Activated T-cell treated with anti-CD3 and anti-CD28 coated beads for 1 hour (primary cell): ENCODE measurements at places on chromosomes 12 and 14.

GRCh38 chr12:70721656-70722357 is 84.6 kb upstream of the PTPRB start:
- DNase-seq: no peak

DNA sequence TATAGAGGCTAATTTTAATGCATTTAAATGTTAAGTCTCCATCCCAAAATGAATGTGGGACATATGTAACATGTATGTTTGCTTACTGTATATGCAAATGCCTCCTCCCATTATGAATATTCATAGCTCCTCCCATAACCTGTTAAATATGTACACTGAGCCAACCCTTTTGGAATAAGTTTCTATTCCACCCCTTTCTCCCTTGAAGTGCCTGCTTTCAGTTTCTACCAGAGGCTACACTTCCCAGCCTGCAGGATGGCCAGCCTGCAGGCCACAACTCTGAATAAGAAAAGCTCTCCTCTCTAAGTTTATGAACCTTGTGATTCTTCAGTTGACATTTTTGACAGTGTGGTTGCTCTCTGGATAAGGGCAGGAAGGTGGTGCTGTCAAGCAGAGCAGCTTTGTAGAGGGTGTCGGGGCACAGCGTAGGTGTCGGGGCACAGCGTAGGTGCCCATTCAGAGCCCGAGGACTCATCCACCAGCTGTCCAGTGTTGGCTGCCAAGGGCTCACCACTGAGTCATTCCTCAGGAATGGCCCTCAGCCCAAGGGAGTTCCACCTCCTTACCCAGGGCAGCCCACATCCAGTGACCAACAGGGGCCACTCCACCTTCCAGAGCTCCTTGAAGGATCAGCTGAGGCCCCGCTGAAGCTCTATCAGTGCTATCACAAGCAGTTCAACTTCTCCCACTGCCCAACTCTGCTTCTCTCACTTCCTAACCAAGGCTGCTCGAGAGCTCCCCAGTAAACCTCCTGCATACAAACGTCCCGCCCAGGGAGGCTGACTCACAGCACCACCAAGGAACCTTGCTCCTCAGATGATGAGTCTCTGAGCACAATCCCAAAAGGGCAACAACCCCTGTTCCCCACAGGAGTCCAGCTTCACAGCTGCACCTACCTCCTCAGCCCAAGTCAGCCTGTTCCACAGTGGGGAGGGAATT is 31.4 kb downstream of the VWF start:
- no peak for DNase-seq

DNA sequence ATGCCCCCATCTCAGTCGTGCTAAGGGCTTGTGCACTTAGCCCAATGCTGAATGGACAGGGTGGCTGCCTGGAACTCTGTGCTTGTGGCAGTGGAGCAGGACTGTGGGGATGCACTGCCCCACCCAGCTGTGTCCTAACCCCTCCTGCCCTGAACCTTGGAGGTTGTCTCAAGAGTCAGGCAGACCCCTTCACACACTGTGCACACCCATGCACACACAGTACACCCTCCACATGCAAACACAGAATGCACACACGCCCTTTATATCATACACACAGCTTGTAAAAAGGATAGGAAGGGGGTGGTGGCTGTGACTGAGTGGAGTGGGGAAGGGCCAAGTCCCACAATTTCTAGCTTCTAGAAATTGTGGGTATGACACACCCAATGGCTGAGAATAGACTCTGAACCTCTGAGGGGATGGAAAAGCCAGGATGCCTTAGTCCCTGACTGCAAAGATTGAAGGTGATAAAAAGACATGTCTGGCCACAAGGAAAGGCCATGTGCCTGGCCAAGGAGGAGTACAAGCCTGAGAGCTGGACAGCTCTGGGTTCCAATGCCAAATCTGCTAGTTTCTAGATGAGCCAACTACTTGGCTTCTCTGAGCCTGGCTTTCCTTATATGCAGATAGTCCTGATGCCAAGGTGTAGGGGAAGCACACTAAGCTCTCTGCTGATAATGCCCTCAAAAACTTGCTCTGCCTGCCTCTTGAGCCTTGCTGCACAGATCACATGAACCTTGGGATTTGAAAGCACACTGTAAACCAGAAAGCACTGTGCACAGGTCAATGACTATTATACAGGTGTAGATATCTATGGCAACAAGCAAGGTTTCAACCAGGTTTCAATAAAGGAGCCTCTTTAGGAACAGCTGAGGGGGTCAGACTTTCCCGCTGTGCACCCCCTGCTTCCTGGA is 8.4 kb downstream of the KRT8 start:
- DNase-seq: no peak

- no peak for DNase-seq
These were observed 25.4 kb upstream of the COL2A1 start for GRCh38 chr12:48029491-48030172.

DNA sequence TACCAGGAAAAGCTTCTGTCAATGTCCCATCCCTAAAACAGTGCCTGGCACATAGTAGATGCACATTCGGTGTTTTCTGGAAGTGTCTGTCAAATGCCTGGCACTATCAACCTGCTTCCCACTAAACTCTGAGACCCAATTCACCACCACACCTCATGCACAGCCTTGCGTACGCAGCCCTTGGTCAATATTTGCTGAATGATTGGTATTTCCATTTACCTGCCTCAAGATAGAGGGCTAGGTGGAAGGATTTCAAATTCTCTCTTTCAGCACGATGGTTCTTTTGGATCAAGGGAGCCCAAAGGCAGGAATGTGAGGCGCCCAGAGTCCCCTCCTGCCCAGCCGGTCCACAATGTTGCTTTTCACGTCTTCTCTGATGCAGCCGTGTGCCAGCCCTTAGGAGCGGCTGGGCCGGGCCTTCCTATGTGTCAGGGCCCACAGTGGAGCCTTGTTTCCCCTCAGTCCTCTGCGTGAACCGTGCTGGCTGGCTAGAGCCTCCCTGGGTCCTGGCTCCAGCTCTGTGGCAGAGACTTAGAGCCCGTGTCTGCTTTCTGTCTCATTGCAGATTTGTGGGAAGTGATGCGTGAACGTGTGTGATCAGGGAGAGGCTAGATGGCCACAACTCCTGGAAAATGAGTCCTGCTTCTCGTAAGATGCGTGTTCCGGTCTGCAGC is 99.9 kb upstream of the RFLNA start:
- DNase-seq: no peak

- DNase-seq: no peak
These were observed at the start of gene TNFRSF1A for GRCh38 chr12:6341417-6342139. TSS of gene TNFRSF1A (minus strand) at chr12:6342076. CDS start at chr12:6341814, 262 bp downstream.

GRCh38 chr14:74437496-74438053 is 11.6 kb upstream of the SYNDIG1L start:
- no peak for DNase-seq

GRCh38 chr14:50839048-50839447 is 8.1 kb upstream of the NIN start:
- DNase-seq: no peak

GRCh38 chr12:12171991-12172511 is 94.8 kb downstream of the LRP6 start:
- no peak for DNase-seq

DNA sequence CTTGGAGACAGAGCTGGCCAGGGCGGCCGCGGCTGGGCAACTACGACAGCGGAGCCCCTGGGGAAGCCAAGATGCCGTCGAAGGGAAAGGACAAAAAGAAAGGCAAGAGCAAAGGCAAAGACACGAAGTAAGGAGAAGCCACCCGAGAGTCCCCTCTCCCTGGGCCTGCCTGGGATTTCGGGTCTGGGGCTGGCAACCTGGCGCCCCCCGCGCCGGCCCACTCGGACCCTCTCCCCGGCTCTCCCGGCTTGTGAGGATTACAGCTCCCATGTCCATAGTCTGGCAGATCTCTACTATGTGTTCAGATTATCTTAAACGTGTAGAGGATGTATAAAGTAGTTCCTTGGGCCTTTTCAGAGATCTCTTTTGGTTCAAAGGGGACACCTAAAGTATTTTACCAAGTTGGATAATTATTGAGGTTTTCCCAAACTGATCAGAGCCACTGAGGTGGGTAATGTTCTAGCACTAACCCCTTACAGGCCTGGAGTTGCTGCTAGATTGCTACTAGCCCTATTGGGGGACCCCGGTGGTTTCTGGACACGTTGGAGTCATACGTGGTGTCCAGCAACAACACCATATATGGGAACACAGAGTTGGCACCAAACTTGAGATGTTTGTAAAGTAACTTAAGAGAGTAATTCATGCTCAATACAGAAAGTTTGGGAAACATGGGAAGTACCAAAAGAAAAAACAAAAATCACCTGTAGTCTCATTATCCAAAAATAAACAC is 424 bp downstream of the BBOF1 start:
- DNase-seq: no peak

DNA sequence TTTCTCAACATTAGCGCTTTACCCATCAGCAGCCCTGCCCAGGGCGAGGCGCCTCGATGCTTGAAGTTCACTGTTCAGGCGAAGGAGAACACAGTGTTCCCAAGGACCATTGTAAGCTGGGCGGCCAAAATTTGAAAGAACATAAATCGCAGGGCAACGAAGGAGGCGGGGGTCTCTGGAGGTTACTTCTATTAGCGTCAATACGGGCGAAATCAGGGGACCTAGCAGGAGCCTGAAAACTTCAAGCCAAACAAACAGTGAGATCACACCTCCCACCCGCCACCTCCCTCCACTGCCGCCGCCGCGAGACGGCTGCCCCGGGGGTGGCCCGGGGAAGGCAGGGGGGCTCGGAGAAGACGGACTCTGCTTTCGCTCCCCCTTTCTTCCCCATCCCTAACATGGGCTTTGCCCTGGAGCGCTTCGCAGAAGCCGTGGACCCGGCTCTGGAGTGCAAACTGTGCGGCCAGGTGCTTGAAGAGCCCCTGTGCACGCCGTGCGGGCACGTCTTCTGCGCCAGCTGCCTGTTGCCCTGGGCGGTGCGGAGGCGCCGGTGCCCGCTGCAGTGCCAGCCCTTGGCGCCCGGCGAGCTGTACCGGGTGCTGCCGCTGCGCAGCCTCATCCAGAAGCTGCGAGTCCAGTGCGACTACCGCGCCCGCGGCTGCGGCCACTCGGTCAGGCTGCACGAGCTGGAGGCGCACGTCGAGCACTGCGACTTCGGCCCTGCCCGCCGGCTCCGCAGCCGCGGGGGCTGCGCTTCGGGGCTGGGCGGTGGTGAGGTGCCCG is at the start of gene PDZRN4:
Gene PDZRN4 (plus strand): TSS at position 263 of the 783 bp plus-strand sequence.
- DNase-seq: no peak

- no peak for DNase-seq
These were observed 242.4 kb upstream of the TBX3 start for GRCh38 chr12:114926341-114926740.

DNA sequence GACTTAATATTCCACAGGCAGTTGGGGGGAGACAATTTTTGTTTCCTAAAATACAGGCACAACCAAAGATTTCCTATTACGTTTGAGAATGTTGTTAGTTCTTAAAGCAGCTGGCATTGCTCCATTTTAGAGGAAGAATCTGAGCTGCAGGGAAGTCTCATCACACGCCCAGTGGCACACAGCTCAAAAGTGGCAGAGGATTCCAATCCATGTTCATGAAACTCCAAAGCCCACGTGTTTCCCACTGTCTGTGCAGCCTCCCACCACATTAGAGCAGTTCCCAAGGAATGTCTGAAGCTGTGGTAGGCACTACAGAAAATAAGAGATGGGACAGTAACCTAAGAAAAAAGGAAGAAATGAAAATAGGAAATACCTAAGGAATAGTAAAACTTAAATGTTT is 6.1 kb upstream of the IL26 start:
- no peak for DNase-seq

- no peak for DNase-seq
These were observed 102.7 kb downstream of the ST8SIA1 start for GRCh38 chr12:22231836-22232235.

- no peak for DNase-seq
These were observed 294.2 kb downstream of the MED13L start for GRCh38 chr12:115983226-115983798.

- DNase-seq: no peak
These were observed 12.1 kb upstream of the ALDH2 start for GRCh38 chr12:111754671-111755070.

GRCh38 chr12:83199069-83199468 is 512.4 kb downstream of the TMTC2 start:
- no peak for DNase-seq

- no peak for DNase-seq
These were observed 246.2 kb upstream of the GRIP1 start for GRCh38 chr12:66925083-66925482.

- no peak for DNase-seq
These were observed 6.2 kb downstream of the TNFAIP2 start for GRCh38 chr14:103129301-103130016.

DNA sequence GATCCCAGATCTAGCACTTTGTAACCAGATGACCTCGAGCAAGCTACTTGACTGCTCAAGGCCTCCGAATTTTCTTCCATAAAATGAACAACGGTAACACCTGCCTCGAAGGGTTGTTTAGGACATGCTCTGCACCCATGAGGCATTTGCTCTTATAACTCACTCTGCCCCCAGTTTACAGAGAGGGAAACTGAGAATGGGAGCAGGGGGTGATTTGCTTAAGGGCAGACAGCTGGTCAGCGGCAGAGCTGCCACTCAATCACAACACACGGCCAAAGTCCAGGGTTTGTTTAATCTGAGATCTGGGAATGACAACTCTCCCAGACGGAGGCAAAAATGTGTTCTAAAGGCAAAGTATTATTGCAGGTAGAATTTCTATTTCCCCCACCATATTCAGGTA is 156.3 kb downstream of the RIMBP2 start:
- no peak for DNase-seq

DNA sequence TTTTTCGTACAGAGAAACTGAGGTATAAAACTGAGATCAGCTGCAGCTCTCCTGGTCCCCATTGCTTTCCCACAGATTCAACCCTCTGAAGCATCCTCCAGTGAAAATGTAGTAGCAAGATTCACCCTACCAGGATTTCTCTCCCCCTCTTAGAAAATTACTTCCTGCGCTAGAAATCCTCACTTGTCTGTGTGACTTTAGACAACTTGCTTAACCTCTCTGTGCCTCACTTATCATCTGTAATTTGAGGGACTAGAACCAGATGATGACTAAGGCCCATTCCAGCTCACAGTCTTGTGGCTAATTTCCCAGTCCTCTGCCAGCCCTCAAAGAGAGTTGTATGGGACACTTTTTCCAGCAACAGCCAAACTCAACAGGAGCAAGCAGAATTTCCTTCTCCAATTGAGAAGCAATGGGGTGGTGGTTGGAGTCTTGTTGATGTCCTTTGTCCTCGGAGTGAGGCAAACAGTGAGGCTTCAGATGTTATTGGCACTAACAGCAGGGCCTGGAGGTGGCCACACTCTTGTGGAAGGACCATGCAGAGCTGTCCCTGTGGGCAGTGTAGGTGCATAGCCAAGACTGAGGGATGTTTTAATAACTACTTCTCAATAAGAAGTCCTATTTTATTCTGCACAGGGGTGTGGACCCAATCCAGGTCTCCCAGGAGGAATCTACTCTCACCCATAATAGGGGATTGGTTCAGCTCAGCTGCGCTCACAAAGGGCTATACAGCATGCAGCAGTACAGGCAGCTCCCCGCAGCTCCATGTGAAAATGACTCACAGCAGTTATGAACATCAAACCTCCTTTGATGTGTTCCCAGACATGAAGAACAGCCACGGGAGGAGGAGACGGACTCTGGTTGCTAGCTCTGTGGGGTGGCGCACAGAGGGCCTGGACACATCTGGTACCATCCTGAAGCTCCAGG is 200.1 kb downstream of the DAD1 start:
- no peak for DNase-seq

- no peak for DNase-seq
These were observed 15.4 kb upstream of the SLC6A13 start for GRCh38 chr12:278046-278445.
